ENCODE measurements at places on chromosomes 5 and 9.

- no peak for DNase-seq
These were observed 169.6 kb upstream of the PITX1 start for GRCh38 chr5:135203593-135204036.

- DNase-seq = no peak
These were observed 284.3 kb downstream of the TAF11L14 start for GRCh38 chr5:17918373-17919104.

GRCh38 chr5:147835386-147835798 lies 3.9 kb upstream of the SPINK1 start:
- DNase-seq = no peak

DNA sequence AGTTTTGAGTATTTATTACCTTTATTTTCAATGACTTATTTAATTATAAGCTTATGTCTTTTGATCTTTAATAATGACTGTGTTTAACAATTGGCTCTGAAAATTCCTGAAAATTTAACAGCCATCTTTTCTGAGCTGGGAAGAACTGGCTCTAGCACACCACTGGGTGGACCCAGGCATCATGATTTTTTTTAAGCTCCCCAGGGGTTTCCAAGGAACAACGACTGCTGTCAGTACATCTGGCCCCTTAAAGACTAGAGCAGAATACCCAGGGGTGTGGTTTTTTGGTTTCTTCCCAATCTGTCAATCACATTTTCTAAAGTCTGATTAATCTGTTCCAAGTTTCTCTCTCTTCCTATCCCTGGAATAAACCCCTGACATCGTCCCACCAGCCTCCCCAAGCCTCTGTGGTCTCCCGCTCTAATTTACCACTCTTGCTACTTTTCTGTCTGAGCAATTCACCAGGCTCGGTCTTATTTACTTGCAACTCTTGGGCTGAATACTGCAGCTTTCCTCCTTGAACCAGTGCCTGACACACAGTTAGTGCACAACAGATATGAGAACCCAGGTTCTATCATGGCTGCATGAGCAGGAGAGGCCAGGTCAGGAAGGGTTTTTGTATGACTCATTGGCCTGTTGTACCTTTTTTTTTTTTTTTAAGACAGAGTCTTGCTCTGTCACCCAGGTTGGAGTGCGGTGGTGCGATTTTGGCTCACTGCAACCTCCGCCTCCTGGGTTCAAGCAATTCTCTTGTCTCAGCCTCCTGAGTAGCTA lies 321.9 kb downstream of the ZSWIM6 start:
- DNase-seq = no peak

- no peak for DNase-seq
These were observed 46.5 kb downstream of the ZNF474 start for GRCh38 chr5:122175852-122176251.

Data from stimulated activated CD8-positive, alpha-beta memory T cell treated with anti-CD3 and anti-CD28 coated beads, Interleukin-15, amount 100 ng/mL, for 48 hours (primary cell).